ENCODE measurements at places on chromosomes 1 and 21.
A peak's percentile ranks its signal among the peaks of the same experiment; 100 is the strongest.

- H3K27me3 ChIP-seq, result no peaks in the 10 kb centered on the region
- H3K36me3 ChIP-seq, result no peaks in the 10 kb centered on the region
- no peak overlapping the region for H3K4me3 ChIP-seq
- H3K27ac ChIP-seq, result no peak overlapping the region
- peaks cover 19% of the 10 kb centered on the region for H3K4me1 ChIP-seq
Observed at GRCh38 chr1:25675729-25676476, 59.3 kb downstream of the MAN1C1 start.

GRCh38 chr1:203026666-203027663 lies 674 bp downstream of the PPFIA4 start:
- peak overlapping the region; percentile 89 for H3K4me3 ChIP-seq
- peaks cover 42% of the 10 kb centered on the region for H3K4me1 ChIP-seq
- peaks cover 20% of the 10 kb centered on the region for H3K36me3 ChIP-seq

GRCh38 chr1:40595623-40596022 lies 64.2 kb downstream of the ZNF684 start:
- H3K27ac ChIP-seq, result no peak overlapping the region
- no peak for DNase-seq
- no peak overlapping the region for H3K4me3 ChIP-seq

DNA sequence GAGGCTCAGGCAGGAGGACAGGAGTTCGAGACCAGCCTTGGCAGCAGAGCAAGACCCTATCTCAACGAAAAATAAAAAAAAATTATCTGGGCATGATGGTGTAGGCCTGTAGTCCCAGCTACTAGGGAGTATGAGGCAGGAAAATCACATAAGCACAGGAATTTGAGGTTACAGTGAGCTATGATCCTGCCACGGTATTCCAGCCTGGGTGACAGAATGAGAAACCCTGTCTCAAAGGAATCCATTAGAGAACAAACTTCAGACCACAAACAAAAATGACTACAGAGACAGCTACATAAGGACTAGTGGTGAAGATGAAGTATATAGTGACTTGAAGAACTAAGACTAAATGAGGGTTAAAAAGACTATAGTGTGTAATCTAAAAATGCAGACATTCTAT lies 233.1 kb downstream of the RERE start:
- DNase-seq, result no peak
- no peaks in the 10 kb centered on the region for H3K36me3 ChIP-seq
- H3K27ac ChIP-seq, result no peak overlapping the region
- H3K4me1 ChIP-seq, result peaks cover 10% of the 10 kb centered on the region

DNA sequence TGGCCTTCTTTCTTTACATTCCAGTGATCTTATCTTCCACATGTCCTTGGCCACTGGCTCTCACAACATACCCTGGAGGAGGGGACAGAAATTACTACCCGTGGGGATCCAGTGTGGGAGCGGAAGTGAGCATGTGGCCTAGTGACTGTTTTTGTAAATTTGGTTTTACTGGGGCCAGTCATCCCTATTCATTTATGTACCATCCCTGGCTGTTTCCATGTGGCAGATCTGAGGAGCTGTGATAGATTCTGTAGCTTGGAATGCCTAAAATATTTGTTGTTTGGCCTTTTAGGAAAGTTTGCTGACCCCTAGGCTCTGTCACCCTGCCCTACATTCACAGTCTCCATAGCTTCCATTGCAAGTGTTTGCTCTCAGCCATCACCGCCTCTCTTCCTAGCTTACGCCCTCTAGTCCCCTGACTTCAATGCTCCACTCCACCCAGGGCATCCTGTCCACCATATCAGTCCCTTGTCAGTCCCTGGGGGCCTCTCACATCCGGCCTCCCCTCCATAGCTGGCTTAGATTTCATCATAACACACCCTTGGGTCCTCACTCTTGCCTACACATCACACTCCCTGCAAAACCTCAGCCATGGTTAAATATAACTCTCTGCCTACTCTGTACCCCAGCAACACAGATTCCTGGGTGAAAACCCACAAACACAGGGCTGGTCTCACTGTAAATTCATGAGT lies 25.8 kb downstream of the DHCR24 start:
- H3K4me1 ChIP-seq, result peaks cover 25% of the 10 kb centered on the region
- peaks cover 18% of the 10 kb centered on the region for H3K36me3 ChIP-seq
- no peak overlapping the region for H3K4me3 ChIP-seq

- H3K4me1 ChIP-seq, result peaks cover 40% of the 10 kb centered on the region
- no peaks in the 10 kb centered on the region for H3K36me3 ChIP-seq
- DNase-seq, result no peak
- H3K27ac ChIP-seq, result no peak overlapping the region
- no peak overlapping the region for H3K4me3 ChIP-seq
Observed at GRCh38 chr21:43731476-43731875, 12.5 kb downstream of the PDXK start.
